ENCODE measurements at places on chromosomes 6 and 20. TPM values are rescaled to one million over a fixed set of nuclear protein-coding genes. Genes with fewer than 3 reads are reported as not detected.

C6orf163 gene
- total RNA-seq = 1.4 TPM

MOXD1 gene
- total RNA-seq = 0.87 TPM

HMGCLL1 gene
- not detected for total RNA-seq

HLA-DPB1 gene
- 481 TPM for total RNA-seq

GRCh38 chr6:53464483-53464882 lies 80.4 kb downstream of the GCLC start:
- no peak overlapping the region for H3K27ac ChIP-seq
- no peak overlapping the region for H3K4me3 ChIP-seq
- H3K27me3 ChIP-seq = no peaks in the 10 kb centered on the region
- no peaks in the 10 kb centered on the region for H3K4me1 ChIP-seq
- no peak for DNase-seq

GRCh38 chr6:21185861-21186478 lies 407.6 kb upstream of the SOX4 start:
- H3K4me3 ChIP-seq = no peak overlapping the region
- H3K4me1 ChIP-seq = peaks cover 29% of the 10 kb centered on the region
- DNase-seq = no peak
- H3K36me3 ChIP-seq = no peaks in the 10 kb centered on the region
- no peaks in the 10 kb centered on the region for H3K27me3 ChIP-seq

- no peak overlapping the region for H3K4me3 ChIP-seq
- DNase-seq = no peak
- no peaks in the 10 kb centered on the region for H3K36me3 ChIP-seq
- no peaks in the 10 kb centered on the region for H3K4me1 ChIP-seq
- H3K27ac ChIP-seq = no peak overlapping the region
These were observed 300.2 kb upstream of the SYNCRIP start for GRCh38 chr6:85942844-85943243.

DNA sequence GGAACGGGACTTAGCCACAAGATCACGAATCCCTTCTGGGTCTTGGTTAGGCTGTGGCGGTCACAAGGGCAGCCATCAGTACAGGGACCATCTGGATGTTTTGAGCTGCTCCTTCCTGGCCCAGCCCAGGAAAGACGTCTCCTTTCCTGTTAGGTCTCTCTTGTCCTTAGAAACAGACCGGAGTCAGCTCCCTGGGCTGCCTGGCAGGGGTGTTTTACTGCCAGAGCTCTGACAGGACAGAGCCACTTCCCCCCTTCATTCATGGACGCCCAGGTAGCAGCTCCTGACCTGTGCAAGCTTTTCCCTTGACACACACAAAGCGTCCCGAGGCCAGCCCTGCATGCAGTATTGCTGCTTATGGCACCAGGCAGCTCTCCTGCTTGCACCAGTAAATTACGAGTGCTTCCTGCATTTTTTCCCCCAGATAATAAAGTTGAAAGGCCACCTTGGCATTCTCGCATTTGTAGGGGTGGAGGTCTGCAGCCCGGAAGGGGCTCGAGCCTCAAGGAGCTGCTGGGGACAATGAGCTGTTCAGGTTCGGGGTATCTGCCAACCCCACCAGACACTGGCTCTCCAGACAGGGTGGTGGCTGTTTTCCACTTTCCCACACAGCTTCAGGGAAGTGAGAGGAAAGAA lies 87.4 kb downstream of the NOL4L start:
- H3K27me3 ChIP-seq = no peaks in the 10 kb centered on the region
- no peak overlapping the region for H3K27ac ChIP-seq
- no peaks in the 10 kb centered on the region for H3K4me1 ChIP-seq
- no peak overlapping the region for H3K4me3 ChIP-seq
- H3K36me3 ChIP-seq = no peaks in the 10 kb centered on the region

DNA sequence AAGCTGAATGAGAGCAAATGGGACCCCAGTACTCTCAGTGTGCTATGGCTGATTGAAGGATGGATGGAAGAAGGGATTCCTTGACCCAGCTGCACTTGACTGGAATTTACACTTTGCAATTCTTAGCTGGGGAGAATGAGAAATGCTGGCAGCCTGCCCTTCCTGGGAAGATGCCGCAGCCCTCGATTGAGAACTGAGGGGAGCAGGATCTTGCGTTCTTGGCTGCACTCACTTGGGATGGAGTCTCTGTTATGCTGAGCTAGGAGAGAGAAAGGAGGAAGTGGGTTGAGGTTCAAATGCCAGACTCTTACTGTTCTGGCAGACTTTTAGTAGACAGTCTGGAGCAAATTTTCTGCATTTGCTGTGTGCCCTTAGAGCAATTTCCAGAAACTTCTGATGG lies 221.2 kb downstream of the FNDC1 start:
- DNase-seq = no peak
- H3K4me3 ChIP-seq = no peak overlapping the region
- no peaks in the 10 kb centered on the region for H3K36me3 ChIP-seq
- H3K4me1 ChIP-seq = no peaks in the 10 kb centered on the region
- H3K27ac ChIP-seq = no peak overlapping the region

Measured in GM12878 (cell line).